ENCODE measurements at places on chromosomes 6 and 20.

DNA sequence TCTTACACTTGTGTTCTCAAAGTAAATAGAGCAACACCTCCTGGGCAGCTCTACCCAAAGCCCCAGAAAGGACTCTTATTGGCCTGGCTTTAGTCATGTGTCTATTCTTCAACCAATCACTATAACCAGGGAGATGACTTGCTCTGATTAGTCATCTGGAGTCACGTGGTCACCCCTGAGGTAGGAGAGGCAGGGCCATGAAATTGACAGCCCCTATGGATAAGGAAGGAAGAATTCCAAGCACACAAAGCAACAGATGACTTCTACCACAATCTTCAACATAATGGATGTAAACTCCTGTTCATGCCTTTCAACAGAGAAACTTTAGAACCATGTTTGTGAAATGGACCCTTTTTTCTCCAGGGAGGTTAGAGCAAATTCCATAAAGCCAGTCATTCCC lies 24.6 kb upstream of the EYA2 start:
- no peak for DNase-seq

DNA sequence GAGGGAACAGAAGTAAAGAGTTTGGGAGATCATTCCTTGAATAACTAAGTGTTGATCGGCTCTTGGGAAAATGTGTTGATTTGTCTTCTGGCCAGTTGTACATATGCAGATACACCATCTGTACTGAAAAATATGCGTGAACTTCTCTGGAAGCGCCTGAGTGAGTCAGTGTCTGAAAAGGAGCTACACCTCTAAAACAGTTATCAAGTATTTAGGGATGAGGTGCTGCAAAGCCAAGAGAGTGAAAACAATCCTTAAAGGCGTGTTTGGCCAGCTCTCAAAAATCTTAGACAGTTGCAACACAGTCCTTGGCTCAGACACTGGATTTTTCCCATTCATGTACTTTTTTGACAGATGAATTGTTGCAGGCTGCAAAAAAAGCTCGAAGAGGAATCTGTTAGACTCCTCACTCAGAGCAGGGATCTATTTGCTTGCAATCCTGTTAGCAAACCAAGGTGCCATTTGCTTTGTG lies 61.3 kb downstream of the BMP6 start:
- DNase-seq, result no peak

- peak; percentile 5 for DNase-seq
These were observed 27.3 kb downstream of the NQO2 start for GRCh38 chr6:3026791-3027626.

DNA sequence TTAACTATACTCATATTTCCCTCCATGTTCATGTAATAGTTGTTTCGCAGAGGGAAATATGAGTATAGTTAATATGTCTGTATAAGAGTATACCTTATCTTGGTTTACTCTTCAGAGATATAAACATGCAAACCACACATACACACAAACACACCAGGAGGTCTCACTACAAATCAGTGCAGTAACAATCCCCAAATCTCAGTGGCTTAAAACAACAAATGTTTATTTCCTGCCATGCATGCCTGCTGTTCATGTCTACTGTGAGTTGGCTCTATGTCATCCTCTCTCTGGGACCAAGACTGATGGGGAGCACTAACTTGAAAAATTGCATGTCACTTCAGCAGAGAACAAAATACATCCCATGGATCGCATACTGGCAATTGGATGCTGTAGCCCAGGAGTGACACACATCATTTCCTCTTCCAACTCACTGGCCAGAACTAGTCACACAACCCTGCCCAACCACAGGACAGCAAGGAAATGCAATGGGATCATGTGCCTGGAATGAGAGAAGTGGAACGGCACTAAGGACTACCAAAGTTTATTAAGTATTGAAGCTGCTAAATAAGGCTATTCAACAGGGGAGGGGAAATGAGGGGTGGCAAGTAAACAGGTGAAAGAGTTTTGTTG lies 89.0 kb upstream of the DTNBP1 start:
- DNase-seq, result no peak

DNA sequence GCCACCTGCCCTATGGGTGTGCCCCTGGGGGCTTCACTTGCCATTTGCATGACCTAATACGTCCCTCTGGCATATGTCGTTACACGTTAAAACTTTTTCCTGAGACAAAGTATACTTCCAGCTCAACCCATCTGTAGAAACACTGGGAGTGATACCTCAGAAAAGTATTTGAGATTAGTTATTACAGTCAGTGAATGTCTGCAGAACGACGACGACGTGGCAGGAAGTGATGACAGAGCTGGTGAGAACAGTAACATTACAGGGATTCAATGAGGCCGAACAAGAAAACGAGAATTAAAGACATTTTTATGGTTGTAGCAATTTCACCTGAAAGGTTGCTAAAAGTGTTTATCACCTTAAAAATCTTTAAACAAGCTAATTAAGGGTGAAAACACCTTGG lies 40.2 kb downstream of the SASH1 start:
- DNase-seq, result no peak

Data from stimulated activated CD8-positive, alpha-beta memory T cell treated with anti-CD3 and anti-CD28 coated beads, Interleukin-12 subunit alpha, Interleukin-12 subunit beta, amount 100 ng/mL, for 4 hours (primary cell).